HFFc6 (cell line): ENCODE measurements at places on chromosomes 6 and 20. TPM values are rescaled to one million over a fixed set of nuclear protein-coding genes. Genes with fewer than 3 reads are reported as not detected.

WFDC5 gene
- not detected in 3 replicates for total RNA-seq

ZBTB12 gene
- 8.2 to 10.0 TPM (median 9.9 TPM) in 3 replicates for total RNA-seq

IL20RA gene
- not detected in 3 replicates for total RNA-seq

SOBP gene
- 0.05 to 0.09 TPM in 2 of 3 replicates, not detected in the other for total RNA-seq

MUCL3 gene
- total RNA-seq = not detected in 3 replicates

IMPG1 gene
- not detected in 3 replicates for total RNA-seq

DNA sequence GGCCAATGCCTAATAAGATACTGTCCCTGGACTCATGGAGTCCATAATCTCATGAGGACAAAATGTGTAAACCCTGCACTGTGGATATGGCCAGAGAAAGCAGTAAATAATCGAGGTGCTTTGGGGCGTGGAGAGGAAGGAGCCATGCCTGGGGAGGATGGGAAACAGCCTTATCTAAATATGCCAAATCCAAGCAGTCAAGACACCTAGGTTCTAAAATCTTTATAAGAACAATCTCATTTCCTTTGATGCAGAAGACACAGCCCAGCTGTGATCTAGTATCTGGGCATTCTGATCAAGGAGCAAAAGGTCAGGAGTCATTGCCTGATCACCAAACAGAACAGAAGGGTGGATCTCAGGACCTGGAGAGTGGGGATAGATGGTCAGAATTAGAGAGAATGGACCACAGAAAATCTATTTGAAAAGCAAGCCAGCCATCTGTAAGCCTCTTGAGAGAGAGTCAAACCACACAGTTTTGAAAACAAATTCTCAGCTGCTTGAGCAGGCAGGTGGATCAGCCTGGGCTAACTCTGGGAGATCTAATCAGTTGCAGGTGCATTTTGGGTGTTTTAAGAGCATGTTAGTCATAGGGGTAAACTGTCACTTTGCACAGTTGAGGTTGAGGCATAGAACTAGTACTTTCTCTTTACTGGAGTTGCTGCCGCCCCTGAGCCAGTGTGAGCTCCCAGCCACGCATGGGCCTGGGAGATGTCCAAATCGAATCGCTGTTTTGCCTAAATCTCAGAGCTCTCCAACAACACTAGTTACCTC is 130.8 kb upstream of the TNFAIP3 start:
- no peak for DNase-seq

- DNase-seq = no peak
Measured at GRCh38 chr20:13891575-13891974, 98.8 kb downstream of the SEL1L2 start.

GRCh38 chr20:34104059-34104458 is 8.0 kb downstream of the EIF2S2 start:
- DNase-seq = no peak

DNA sequence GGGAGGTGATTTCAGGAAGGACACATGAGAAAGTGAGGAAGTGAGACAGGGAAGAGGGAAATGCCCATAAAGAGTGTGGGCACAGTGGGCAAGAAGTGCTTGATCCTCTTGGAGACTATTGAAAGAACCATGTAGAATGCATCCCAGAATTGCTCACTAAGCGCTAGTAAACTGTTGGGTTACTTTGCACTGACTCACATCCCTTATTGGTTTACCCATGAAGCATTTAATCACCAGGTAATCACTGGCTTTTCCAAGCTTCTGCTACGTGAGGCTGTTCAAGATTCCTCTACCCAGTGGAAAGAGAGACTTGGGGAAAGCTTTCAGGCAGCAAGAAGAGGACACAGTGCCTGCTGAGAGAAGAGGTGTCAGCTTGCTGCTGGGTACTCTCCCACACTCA is 410.0 kb upstream of the JAG1 start:
- DNase-seq = no peak

DNA sequence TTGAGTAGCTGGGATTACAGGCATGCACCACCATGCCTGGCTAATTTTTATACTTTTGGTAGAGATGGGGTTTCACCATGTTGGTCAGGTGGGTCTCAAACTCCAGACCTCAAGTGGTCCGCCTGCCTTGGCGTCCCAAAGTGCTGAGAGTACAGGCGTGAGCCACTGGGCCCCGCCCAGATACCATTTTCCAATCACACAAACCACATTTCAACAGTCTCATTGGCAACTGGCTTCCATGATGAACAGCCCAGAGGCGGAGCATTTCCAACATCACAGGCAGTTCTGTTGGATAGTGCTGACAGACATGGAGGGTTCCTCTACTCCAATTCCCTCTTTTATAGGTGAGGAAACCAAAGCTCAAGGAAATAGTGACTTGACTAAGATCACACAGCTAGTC is 43.9 kb upstream of the PLCB4 start:
- DNase-seq = no peak

GRCh38 chr6:166589337-166589731 is 2.9 kb upstream of the RAMACL start:
- DNase-seq = no peak

DNA sequence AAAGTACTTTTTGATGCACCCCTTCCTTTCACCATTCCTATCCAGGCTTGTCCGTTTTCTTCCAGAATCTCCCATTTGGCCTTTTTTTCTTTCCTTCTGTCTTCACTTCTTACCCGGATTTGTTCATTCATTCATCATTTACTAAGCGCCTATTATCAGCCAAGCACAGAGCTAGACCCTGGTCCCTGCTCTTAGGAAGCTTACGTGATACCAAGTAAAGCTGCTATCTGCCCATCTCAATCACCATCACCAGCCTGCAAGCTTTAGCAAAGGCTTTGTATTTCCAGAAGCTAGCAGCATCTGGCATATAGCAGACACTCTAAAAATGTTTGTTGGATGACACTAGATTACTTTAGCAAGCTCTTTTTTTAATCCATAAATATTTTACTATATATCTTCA is 4.8 kb downstream of the NDRG3 start:
- DNase-seq = no peak

DNA sequence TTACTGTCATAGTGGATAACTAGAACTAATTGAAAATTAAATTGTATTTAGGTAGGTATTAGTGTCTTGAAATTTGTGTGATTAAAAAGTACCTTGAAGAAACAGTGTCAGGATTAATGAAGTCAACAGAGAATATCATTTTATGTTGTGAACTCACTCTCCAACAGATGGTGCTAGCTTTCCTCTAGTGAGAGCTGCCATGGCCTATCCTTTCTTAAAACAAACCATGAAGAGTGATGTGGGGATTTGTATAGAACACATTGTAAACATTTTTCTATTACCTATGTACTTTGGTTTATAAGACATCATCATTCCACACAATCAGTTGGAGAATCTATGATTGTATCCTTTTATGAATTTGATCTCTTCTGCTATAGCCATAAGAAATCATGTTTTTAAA is 4.8 kb upstream of the SRSF12 start:
- DNase-seq = peak; percentile 28

DNA sequence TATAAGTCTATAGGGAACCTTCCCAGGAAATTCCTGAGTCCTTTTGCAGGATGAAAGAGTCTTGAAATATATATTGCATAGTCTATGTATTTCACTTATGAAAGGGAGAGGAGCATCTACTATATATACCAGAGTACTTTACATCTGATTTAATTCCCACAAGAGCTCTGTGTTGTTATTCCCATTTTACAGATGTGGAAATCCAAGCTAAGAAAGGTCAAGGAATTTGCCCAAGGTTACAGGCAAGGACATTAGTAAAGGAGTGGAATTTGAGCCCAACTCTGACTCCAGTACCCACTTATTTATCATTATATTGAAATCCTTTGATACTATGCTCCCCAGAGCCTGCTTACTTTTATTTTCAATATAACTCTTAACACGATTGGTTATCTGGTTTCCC is 2.6 kb downstream of the SESN1 start:
- no peak for DNase-seq

GRCh38 chr6:33627876-33628275 is 6.8 kb downstream of the ITPR3 start:
- no peak for DNase-seq

- DNase-seq = no peak
Measured at GRCh38 chr6:149936743-149937142, 5.1 kb upstream of the ULBP2 start.

- DNase-seq = no peak
Measured at GRCh38 chr6:154938221-154938580, 56.9 kb upstream of the TIAM2 start.

GRCh38 chr6:105745464-105746129 is 340.5 kb upstream of the PRDM1 start:
- no peak for DNase-seq

DNA sequence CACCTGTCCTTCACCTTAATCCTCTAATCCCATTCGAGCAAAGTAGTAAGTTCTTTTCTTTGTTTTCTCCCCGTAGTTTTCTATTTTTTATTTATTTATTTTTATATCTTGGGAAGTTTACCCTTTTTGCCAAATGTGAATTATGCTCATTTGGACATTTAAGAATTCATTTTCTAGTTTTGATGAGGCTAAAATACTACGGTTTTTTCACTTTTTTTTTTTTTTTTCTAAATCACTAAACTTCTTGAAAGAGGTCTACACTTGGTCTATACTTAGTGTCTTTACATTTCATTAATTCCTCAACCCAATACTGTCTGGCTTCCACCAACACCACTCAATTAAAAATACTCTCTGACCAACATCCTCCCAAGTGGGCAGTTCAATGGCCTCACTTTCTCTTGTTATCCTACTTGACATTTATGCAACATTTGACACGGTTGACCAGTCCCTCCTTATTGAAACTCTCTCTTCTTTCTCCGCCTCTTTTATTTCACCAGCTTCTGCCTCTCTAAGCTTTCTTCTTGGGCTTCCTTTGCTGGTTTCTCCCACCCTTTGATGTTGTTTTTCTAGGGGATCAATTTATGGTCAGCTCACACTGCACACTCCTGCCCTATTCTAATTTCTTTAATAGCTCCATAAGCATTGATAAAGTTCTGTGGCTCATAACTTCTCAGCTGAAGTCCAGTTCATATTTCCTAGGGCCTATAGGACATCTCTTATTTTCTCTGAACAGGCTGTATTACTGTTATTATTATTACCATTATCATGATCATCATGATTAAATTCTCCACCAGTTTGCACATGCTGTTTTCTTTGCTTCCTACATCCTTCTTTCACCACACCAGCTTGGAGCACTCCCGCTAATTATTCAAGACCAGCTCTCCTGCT is 72.6 kb upstream of the CITED2 start:
- no peak for DNase-seq
